ENCODE measurements at places on chromosomes 7 and 10.

DNA sequence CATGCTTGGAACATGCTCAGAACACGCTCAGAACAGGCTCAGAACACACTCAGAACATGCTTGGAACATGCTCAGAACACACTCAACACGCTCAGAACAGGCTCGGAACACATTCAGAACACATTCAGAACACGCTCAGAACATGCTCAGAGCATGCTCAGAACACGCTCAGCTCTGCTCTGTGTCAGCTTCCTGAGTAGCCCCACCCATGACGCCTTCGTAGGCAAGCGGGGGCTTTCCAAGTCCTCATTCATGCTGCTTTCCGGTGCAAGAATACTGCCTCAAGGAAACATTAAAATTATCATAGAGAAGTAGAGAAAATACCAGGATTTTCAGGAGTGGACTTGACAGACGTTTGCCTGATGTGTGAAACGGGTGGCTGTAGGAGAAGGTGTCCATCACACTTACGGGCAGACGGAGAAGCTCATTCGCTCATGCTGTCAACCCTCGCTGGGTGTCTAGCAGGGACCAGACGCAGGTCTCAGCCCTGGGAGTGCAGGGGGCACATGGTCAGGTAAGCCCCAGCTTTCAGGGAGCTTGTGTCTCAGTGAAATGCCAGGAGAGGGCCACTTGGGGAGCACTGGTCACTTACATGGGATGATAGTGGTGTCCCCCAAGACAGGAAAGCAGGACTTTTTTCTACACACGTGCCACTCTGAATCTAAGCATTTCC, 24.7 kb downstream of the EN2 start:
- no peak for DNase-seq

GRCh38 chr10:110535958-110536891, 31.3 kb upstream of the SMC3 start:
- peak; percentile 82 for DNase-seq

DNA sequence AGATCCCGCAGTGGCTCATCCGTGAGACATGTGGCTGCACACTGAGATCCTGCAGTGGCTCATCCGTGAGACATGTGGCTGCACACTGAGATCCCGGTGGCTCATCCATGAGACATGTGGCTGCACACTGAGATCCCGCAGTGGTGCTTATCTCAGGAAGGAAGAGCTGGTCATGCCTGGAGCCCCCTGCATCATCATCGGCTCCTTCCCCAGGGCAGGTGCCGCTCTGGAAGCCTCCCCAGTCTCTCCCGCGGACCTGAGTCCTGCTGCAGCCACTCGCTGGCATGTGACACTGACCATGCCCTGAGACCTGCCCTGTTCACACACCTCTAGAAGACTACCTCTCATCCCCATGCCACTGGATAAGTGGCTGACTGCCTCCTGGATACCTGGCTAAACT, 181.3 kb downstream of the PTPRN2 start:
- no peak for DNase-seq

- no peak for DNase-seq
These were observed 686 bp upstream of the MIOS start for GRCh38 chr7:7565746-7566650.

GRCh38 chr7:103121641-103122040, 27.3 kb downstream of the NAPEPLD start:
- DNase-seq, result no peak

DNA sequence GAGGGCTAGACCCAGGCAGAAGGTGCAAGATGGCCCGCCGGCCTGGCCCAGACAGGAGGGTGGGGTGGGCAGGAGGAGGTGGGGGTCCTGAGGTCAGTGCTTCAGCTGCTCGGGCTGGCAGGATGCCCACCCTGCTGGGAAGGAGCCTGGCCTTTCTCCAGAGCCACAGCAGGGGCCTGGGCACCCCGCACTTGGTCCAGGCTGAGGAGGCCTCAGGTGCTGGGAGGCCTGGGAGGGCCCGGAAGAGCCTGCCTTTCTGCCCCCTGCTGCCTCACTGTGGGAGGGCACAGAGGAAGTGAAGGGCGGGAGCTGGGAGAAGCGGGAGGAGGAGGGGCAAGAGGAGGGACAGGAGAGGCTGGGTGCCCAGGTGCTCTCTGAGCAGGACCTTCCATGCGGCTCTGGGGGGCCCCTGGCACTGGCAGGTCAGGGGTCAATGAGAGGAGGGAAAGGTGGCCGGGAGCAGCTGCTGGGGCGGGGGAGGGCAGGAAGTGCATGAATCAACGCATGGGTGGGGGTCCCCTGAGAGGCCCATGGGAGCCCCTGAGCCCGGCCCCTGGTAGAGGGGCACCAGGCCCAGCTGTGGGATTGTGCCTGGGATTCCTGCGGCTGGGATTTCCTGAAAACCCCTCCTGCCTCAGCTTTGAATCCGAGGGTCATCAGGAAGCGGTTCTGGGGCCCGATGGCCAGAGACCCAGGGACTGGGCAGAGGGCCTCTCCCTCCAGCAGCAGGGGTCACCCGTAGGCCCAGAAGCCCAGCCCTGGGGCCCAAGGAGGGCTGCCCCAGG, 49.9 kb downstream of the PWWP2B start:
- DNase-seq, result peak; percentile 86

DNA sequence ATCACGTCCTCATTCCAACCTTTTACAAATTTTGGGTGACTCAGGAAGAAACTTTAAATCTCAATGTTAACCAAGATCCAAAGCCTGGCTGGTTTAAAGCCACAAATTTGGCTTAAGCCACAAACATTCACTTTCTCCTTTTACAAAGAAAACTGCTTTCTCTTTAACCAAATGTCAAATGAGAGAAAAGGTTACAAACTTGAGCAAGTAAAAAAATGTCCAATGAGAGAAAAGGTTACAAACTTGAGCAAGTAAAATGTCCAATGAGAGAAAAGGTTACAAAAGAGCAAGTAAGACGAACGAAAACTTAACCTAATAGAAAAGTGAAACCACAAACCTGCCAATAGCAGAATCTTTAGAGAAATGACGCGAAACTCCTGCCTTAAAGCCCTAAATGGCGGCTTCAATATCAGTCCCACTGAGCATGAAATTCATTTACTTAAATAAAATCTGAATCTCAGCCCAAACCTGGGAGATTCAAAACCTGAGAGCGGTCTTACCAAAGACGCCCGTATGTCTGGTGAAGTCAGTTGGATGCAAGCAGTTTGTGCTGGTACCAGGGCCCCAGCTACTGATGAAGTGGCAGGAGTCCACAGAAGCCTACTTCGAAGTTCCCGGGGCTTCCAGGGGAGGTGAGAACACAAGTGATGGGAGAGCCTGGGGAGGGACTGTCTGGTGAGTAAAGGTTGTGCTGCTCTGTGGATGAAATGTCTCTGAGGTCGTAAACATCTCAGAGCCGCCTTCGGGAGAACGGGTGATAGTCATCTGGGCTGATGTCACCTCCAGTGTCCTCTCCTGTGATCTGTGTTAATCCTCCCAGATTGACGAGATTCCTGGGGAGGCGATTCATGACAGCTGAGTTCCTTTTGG, 74.6 kb downstream of the PAXIP1 start:
- DNase-seq, result peak; percentile 46

- no peak for DNase-seq
These were observed 293.0 kb upstream of the AKR1E2 start for GRCh38 chr10:4532976-4533375.

GRCh38 chr7:3408814-3409595, 108.0 kb downstream of the SDK1 start:
- DNase-seq, result no peak

DNA sequence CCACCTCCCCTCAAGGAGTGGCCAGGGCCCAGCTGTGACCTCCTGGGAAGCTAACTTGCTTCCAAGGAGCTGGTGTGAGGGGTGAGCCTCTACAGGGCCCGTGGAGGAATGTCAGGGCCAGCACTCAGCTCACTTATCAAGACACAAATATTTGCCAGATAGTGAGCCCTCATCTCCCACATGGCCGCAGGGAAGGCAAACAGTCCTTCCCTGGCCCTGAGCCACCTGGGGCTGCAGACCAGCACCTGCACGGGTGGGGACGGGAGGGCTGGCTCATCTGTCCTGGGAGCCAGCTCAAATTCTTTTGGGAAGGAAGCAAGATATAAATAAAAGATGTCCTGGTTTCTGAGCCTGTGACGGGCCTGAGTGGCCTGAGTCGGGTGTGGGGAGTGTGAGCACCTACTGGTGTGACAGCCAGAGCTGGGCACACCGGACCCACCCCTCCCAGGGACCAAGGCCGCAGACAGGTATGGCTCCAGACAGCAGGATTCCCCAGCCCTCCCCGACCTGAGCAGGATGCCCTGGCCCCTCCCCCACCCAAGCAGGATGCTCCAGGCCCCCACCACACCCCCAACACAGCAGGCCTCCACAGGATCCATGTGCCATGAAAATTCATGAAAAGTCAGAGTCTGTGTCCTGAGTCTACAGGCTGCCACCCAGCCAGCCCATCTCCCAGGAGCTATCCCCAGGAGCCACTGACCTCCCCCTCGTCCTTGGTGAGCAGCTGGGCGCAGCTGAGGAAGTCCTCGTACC, 148.0 kb downstream of the MAPK8 start:
- DNase-seq, result no peak

DNA sequence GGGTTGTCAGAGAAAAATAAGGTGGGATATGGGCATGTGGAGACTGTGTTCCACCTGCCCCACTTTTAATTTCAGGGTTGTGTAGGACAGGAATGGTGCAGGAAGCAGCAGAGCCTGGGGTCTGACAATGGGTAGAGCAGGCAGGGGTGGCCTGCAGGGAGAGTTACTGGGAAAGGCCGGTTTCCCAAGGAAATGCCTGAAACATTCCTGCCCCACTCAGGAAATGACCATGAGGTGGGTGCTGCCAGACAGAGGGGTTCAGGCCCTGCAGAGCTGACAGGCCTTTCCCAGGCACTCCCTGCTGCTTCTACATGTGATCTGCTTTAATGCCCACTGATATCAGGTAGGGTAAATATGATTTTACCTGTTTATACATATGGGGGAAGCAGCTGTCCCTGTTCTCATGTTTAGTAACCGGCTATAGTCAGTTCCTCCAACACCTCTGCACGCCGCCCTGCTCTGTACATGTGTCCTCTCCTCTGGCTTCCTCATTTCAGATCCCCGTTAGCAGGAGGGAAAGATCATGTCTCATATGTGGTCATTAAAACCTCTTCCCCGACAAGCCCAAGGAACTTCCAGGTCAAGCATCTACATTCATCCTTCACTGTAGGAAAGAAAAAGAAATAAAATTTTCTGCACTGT, 118.6 kb upstream of the PRSS58 start:
- DNase-seq, result no peak

DNA sequence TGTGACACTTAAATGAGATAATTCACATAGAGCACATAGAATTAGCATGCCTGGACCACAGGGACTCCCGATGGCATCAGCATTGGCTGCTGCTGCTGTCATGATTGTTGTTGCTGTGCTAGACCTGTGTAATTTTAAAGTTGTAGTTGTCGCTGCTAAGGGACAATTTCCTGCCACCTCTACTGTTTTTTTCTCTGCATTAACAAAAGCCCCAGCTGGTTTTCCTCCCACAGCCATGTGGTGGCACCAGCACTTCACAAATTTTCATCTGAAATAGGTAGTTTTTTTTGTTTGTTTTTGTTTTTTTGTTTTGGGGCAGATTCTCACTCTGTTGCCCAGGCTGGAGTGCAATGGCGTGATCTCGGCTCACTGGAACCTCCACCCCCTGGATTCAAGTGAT, 25.4 kb upstream of the PRXL2A start:
- peak; percentile 25 for DNase-seq
